ENCODE measurements at places on chromosomes 1 and 21.

DNA sequence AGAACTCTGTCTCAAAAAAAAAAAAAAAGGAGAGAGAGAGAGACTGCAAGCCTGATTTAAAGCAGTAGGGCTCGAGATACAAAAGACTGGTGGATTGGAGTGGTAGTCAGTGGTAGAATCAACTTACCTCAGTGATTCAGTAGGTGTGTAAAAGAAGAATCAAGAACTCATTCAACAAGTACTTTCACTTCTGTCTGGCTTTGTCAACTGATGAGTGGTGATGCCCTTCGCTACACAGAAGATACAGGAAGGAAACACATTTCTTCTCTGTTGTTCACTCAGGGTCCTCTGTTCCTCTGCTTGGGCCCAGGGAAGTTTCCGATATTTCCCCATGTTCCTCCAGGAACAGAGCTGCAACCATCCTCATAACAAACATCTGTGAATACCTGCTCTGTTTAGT, 68.6 kb upstream of the COG2 start:
- DNase-seq: no peak

GRCh38 chr1:188429386-188429785, 1600.6 kb downstream of the PLA2G4A start:
- no peak for DNase-seq

- DNase-seq: no peak
Observed at GRCh38 chr1:212686591-212686990, 13.0 kb downstream of the BATF3 start.

GRCh38 chr1:56034222-56034621, 545.1 kb downstream of the PLPP3 start:
- no peak for DNase-seq

- DNase-seq: no peak
Observed at GRCh38 chr1:22472596-22472995, 20.9 kb downstream of the ZBTB40 start.

DNA sequence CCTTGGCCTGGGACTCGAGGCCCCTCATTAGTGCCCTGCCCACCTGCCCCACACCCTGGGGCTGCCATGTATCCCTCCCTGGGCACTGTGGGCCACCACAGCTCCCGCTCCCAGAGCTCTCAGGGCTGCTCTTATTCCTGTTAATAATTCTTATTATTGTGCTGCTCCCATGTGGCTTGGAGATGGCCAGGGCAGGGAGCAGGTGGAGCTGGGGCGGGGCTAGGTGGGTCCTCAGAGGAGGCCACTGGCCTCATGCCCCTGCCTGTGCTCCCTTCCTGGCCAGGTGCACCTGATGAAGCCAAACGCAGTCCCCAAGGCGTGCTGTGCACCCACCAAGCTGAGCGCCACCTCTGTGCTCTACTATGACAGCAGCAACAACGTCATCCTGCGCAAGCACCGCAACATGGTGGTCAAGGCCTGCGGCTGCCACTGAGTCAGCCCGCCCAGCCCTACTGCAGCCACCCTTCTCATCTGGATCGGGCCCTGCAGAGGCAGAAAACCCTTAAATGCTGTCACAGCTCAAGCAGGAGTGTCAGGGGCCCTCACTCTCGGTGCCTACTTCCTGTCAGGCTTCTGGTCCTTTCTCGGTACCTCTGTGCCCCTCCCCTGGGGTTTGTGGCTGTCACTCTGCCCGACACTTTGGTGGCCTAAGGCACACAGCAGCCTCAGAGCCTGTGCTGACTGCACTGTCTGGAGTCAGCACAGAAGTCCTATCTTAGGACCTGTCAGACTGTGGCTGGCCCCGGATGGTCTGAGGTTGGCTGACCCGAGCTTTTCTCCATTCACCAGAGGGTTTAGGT, 34.1 kb downstream of the BMP8A start:
- DNase-seq: peak; percentile 36

- no peak for DNase-seq
Observed at GRCh38 chr1:148317288-148317985, 165.4 kb upstream of the NBPF11 start.

- no peak for DNase-seq
Observed at GRCh38 chr1:12142141-12142823, 24.5 kb upstream of the TNFRSF1B start.

DNA sequence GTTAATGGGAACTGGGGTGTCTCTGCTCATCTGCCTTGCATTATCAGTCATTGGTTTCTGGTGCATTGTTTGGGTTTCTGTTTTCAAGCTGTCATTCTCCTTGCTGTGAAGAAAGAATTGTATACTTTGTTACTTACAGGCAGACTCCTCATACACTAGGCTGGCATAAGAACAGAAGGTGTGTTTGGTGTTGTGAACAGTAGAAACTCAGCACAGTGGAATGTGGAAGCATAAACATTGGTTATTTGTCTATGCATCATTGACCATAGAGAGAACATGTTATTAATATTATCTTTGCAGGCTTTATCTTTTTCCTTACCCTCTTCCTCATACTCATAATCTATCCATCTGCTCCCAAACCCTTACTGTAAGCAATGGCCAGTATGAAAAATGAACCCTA, 18.2 kb downstream of the C1orf87 start:
- DNase-seq: no peak

DNA sequence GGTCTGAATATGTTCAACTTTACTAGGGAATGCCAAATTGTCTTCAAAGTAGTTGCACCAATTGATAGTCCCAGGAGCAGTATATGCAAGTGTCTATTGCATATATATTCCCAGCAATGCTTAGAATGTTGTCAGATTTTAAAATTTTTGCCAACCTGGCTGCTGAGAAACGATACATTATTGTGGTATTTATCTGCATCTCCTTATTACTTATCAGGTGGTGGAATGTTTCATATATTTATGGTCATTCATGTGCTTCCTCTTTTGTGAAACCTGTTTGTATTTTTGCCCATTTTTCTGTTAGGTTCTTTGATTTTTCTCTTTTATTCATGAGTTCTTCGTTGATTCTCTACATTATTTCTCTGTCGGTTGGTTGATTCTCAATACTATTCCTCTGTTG, 39.5 kb downstream of the COLGALT2 start:
- DNase-seq: no peak

GRCh38 chr1:111542187-111542586, 38.8 kb upstream of the ADORA3 start:
- no peak for DNase-seq
